ENCODE measurements at places on chromosomes 12 and 14.

DNA sequence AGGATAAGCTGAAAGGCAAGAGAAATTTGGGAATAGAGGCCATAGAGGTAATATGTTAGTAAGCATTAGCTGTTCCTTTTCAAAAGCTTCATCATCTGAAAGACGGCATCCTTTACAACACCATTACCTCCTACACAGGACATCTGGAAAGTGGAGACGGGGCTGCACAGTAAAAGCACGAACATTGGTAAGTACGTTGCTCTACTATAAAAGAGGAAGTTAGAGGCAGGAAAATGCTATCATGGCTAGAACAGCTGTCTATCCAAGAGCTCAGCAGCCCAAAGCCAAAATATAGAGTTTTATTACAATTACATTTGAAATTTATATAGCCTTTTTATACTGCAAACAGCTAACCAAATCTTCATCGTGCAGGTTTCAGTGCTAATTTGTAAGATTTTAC is 172.3 kb upstream of the GRIP1 start:
- DNase-seq = no peak

DNA sequence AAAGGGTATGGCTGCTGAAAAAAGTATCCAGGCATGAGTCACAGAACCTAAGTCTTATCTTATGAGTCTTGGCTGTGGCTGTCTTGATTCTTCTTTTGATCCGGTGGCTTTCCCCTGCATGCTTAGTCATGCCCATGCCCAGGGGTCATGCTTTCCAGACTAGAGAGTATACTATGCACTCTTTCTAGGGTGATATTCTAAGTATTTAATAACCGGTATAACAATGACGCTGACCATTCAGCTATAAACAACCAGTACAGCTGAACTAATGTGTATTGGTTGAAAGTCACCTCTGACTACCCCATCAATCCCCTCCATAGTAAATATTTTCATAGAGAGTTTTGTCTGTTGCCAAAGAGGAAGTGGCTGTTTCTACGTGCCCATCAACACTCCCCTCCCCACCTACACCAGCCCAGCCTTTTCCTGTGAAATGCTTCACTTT is 34.7 kb upstream of the NRXN3 start:
- DNase-seq = no peak

DNA sequence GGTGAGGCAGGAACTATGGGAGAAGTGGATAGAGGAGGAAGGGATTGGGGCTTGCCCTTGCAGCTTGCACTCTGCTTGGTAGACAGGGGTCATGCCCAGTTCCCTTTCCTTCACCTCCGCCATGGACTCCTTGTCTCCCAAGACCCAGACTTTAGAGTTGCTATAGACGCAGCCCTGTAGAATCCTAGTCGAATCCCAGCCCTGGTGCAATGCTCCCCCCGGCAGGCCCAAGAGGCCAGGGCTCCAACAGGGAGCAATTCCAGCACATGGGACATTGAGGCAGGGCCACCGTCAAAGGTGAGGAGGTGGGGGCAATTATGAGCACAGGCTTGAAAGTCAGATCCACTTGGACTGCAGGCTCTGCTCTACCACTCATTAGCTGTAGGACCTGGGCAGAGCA is 29.5 kb upstream of the BCDIN3D start:
- no peak for DNase-seq

- DNase-seq = no peak
These were observed 30.2 kb downstream of the CLMN start for GRCh38 chr14:95289323-95290010.

DNA sequence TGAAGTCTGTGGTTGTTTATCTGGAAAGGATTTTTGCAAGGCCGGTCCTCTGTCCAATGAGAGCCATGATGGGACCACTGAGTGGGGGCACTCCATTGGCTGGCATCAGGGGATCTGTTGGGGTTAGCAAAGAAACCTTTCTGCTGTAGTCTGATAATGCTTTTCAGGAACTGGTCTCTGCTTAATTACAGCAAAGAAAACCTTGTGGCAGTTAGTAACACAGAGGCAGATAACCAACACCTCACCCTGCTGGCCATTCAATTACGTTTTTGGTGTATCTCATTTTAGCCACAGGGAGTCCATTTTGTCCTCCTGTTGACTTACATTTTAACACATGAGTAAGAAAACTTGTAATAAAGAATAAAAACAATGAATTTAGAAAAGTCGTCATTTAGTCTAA is 629.3 kb upstream of the MDGA2 start:
- DNase-seq = no peak

- no peak for DNase-seq
These were observed 71.7 kb downstream of the NOVA1 start for GRCh38 chr14:26526137-26526536.

GRCh38 chr12:89648211-89648930 is 60.3 kb downstream of the ATP2B1 start:
- DNase-seq = no peak

DNA sequence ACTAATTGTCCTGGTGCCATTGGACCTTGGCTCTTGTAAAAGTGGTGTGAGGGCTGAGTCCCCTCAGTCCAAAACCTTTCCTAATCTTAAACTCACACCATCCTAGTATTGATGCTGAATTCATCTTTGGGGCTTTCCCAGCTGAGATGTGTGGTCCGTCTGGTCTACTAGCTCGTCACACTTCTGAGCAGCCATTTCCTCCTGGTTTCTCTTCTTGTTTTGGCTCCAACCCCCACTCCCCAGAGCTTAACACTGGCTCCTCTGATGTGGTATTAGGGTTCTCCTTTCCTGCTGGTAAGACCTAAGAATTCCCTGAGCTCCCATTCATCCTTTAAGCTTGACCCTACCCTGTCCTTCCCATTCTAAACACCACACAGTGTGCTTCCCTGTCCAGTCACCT is 900.6 kb downstream of the VRK1 start:
- DNase-seq = no peak

- no peak for DNase-seq
These were observed 80.0 kb downstream of the BORCS5 start for GRCh38 chr12:12436831-12437345.

DNA sequence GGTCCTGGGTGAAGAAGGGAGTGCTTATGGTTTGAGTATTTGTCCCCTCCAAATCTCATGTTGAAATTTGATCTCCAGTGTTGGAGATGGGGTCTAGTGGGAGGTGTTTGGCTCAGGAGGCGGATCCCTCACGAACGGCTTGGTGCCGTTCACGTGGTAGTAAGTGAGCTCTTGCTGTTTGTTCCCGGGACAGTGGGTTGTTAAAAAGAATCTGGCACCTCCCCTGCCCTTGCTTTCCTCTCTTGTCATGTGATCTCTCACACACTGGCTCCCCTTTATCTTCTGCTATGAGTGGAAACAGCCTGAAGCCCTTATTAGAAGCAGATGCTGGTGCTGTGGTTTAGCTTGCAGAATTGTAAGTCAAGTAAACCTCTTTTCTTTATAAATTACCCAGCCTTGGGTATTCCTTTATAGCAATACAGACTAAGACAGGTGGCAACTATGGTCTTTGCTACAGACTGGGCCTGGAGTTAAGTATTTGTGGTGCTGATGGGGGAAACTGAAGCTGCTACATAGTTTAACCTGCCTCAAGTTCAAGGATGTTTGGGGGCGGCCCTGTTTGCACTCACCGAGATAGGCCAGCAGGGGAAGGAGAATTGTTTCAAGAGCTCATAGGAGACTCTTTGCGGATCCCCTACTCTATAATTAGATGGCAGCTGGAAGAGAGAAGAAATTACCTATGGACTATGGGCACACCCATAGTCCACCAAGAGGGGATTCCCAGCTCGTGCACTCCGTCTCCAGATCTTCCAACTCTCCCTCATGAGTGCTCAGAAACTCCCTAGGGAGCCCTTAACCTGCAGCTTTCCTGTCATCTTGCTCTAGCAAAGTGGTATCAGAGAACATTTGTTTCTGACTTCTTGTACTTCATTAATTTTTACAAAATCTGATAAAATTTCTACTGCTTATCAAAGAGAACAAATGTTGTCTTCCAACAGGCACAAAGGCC is 164.6 kb downstream of the SLC15A5 start:
- peak; percentile 13 for DNase-seq

DNA sequence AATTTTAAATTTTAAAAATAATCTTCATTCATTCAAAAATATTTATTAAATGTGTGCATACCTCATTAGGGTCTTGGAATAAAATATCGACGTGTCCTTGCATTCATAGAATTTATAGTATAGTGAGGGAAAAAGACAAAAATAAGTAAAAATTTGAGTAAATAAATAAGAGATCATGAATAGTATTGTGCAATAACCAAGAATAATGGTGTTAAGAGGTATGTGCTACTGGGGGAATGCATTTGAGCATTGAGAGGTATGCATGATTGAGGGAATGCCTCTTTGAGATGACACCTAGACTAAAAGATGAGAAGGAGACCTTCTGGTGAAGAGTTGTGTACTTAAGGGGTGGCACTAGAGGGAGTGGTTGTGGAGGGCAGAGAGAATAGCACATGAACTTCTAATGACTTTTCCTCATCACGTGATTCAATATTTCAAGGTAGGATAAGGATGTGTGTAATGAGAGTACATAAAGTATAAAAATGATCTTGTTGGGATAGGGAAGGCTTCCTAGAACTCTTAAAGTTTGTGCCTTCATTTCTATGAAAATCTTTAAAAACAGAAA is 18.8 kb upstream of the CATSPERB start:
- DNase-seq = no peak

DNA sequence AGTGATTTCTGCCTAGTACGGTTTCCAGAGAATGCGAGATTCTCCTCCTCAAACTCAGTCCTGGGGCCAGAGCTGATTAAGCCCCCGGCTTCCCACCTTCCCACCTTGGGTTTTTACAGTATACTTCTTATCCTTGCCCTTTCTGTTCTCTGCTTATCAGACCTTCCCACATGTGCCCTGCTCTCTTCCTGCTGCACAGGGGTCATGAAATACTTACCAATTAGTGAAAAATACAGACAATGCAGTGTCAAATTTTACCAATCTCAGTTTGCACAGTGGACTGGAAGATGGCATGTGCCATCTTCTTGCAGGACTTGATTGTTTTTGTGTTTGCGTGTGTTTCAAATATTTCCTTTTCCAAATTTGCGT is 14.7 kb downstream of the SUSD6 start:
- DNase-seq = no peak

GRCh38 chr12:25121916-25122315 is 73.0 kb downstream of the DNAI7 start:
- no peak for DNase-seq

Data from NCI-H510A (cell line).